Stimulated activated CD8-positive, alpha-beta memory T cell treated with anti-CD3 and anti-CD28 coated beads, Interleukin-12 subunit alpha, Interleukin-12 subunit beta, amount 100 ng/mL, for 4 hours (primary cell): ENCODE measurements at places on chromosomes 1 and 21.

GRCh38 chr1:27476237-27476636 lies 13.7 kb downstream of the WASF2 start:
- DNase-seq: no peak

DNA sequence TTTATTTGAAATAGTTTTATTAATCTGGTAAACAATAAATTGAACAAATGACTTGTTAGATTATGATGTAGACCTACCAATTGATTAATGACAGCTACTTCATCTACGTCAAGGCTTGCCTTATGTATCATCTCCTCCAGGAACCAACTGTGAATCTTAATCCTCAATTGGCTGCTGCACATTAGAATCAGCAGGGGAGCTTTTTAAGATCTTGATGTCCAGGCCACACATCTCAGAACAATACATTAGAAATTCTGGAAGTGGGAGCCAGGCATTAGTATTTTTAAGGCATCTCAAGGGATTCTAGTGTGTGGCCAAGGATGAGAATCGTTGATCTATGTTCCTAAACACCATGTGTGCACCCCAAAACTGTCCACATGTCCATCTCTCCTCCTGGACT lies 52.0 kb upstream of the LYPLAL1 start:
- no peak for DNase-seq

GRCh38 chr1:226187019-226187322 lies 430 bp upstream of the ACBD3 start:
- DNase-seq: no peak

DNA sequence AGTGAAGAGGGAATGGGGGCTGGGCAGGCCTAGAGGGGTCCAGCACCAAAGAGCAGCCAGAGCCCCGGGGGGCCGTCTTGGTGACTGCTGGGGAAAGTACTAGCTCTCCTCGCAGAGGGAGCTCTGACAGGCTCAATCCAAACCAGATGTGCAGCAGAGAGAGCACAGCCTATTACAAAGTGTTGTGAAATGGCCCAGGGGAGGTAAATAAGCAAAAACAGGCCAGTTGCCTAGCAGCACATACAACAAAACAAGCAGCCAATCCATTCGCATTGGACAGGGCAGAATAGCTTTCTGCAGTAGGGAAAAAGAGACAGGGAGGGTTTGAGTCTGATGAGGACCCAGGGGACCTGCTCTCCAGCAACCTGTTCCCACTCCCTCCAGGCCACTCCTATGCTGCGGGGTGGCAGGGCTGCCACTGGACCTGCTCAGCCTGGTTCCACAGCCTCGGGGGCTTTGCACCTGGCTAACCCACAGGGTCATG lies 239.6 kb upstream of the FGGY start:
- DNase-seq: no peak

DNA sequence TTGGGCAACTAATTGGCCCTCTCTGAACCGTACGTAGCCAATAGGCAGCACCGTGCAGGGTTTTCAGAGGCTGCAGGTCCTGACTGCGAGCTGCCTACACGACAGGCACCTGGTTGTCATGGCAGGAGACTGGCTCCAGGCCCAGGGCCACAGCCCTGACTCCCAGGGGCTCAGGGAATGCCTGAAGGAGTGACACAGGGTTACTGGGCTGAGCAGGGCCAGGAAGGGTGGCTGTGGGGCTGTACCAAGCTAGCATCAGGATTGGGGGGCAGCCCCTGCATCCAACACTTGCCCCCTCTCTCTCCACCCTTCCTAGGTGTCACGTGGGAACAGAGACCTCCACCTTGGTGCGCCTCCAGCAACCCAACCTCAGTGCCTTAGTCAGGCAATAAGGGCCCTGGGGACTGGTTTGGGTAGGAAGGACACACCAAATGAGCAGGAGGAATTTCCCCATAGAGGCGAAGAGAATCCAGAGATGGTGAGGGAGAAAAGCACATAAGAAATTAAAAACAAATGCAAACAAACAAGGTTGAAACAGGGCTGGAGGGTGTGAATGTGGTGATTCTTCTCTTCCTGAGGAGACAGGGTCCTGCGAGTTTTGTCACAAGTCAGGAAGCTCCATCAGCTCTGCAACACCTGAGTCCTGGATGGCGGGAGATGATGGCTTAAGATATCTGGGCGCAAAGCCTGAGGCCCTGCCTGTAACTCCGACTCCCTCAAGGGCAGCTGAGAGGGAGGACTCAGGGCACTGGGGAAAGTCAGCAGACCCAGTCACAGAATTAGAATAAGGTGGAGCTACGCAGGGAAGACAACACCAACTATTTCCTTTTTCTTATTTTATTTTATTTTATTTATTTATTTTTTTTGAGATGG lies 19.7 kb upstream of the RNU1-4 start:
- DNase-seq: no peak

DNA sequence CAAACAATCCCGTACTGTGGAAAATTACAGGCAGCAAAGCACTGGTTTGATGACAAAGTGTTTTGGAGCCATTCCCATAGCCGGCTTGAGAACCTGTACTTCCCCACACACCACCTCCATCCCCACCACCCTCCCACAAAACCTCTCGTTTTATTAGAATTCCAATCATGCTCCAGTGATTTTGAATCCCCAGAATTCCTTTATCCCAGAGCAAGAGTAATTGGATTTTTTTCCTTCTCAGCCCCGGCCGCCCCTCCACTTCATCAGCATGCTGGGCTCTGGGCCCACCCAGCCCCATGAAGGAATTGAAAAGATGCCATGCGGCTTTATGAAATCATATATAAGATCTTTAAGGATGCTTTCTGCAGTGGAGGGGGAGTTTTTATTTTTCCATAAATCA lies 136.6 kb downstream of the OMA1 start:
- no peak for DNase-seq

DNA sequence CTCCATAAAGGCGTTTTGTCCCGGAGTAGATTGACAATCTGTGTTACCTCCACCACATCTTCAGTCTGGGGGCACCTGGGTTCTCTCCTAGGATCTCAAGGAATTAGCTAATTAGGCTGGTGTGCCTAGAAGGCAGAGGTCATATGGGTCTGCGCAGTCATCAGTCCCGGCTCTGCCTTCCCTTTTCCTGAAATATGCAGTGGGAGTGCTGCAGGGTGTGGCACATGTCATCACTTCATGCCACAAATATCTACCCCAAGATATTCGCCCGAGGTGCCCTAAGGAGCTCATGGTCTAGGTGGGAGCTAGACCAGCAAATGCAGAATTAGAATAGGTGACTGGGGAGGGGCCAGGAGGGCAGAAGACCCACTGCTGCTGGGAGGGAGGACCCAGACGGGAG lies 42.9 kb downstream of the ACTL8 start:
- DNase-seq: no peak

- DNase-seq: no peak
These were observed 682 bp downstream of the SUCO start for GRCh38 chr1:172533513-172534151.

GRCh38 chr1:165884009-165884689 lies 56.7 kb downstream of the UCK2 start:
- no peak for DNase-seq
